ENCODE measurements at places on chromosomes 6 and 20.
A peak's percentile ranks its signal among the peaks of the same experiment; 100 is the strongest.

- DNase-seq: no peak
Measured at GRCh38 chr20:37383229-37383989, 37.5 kb downstream of the SRC start.

- DNase-seq: no peak
Measured at GRCh38 chr20:63416631-63417030, 55.5 kb upstream of the CHRNA4 start.

GRCh38 chr6:72151742-72152141 lies 265.4 kb downstream of the RIMS1 start:
- DNase-seq: no peak

GRCh38 chr6:8506126-8506525 lies 70.8 kb upstream of the SLC35B3 start:
- DNase-seq: no peak

GRCh38 chr6:37668251-37668650 lies 29.4 kb downstream of the MDGA1 start:
- DNase-seq: no peak

GRCh38 chr6:34914358-34914757 lies 25.3 kb downstream of the ANKS1A start:
- DNase-seq: no peak

- DNase-seq: peak; percentile 46
Measured at GRCh38 chr20:38859070-38859690, 53.7 kb downstream of the PPP1R16B start.

GRCh38 chr20:46416421-46416820 lies 10.0 kb upstream of the ELMO2 start:
- DNase-seq: no peak

DNA sequence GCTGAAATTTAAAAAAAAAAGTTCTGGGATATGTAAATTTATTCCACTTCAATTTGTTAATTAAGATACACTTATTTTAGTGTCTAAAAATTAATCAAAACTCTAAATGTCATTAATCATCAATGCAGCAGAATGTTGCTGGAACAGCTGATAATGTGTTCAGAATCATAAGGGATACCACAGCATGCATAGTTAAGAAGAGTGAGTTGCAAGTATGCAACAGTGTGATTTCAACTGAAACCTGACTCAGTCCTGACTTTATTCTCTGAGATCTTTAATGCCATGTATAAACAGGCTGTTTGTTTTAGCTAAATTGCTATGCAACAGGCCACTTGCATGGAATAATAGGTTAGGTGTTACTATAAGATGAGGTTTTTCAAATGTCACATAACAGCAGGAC lies 1.4 kb downstream of the GRIK2 start:
- DNase-seq: no peak

DNA sequence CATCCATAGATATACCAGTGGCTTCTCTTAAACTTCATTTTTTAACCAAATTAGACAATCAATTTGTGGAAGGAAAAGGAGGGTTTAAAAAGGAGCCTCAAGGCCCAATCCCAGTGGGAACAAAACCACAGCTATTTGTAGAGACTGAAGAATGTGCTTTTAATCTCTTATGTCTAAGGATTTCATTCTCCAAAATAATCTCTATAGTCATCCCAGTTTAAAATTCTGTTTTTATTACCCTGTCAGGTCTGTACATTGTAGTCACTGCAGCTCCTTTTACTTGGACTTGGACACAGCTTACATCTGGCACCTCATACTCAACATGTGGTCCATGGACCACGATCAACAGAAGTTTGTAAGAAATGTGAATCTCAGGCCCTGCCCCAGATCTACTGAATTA lies 152.1 kb upstream of the STMND1 start:
- DNase-seq: no peak

DNA sequence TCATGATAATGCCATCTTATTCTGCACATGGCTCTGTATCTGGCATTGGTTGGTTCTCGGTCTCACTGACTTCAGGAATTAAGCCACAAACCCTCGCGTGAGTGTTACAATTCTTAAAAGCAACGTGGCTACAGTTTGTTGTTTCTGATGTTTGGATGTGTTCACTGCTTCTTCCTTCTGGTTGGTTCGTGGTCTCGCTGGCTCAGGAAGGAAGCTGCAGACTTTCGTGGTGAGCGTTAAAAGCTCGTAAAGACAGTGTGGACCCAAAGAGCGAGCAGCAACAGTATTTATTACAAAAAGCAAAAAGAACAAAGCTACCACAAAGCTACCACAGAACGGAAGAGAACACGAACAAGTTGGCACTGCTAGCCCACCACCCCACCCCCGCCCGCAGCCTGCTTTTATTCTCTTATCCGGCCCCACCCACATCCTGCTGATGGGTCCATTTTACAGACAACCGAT lies 51.1 kb downstream of the MYLIP start:
- DNase-seq: peak; percentile 47

Data from activated CD4-positive, alpha-beta T cell treated with anti-CD3 and anti-CD28 coated beads, Interleukin-10, Interleukin-2, amounts not matched to agents 100 ng/mL and 50 ng/mL, durations not matched to agents 16 hours and 8 hours (primary cell).